ENCODE measurements at places on chromosomes 6 and 20.

DNA sequence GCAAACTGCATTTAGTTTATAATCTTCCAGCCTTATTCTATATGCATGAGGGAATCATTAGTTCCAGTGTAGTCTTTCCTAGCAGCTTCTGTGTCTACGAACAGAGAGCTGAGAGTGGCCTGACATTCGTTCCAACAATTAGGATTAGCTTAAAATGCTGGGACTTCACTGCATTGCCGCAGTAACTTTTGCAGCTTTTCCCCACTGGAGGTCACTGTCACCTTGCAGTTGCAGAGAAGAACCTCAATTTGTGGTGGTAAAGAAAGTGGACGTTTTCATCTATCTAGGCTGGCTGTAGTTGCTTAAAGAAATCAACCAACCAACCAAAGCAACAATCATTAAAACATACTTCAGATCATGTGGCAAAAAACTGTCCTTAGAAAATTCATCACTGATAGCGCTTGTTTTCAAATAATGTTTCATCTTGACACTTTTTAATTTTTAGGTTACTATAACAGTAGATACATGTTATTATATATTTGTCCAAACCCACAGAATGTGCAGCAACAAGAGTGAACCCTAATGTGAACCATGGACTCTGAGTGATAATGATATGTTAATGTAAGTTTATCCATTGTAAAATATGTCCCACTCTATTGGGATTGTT, 12.2 kb downstream of the MYLK4 start:
- peak; percentile 41 for DNase-seq

- DNase-seq, result no peak
Observed at GRCh38 chr6:149059557-149059956, 258.0 kb upstream of the TAB2 start.

GRCh38 chr6:95292011-95292410, 285.3 kb upstream of the MANEA start:
- DNase-seq, result no peak

- no peak for DNase-seq
Observed at GRCh38 chr6:6654599-6655575, 66.4 kb downstream of the LY86 start.

GRCh38 chr20:35600176-35600992, 15.2 kb upstream of the SPAG4 start:
- no peak for DNase-seq

DNA sequence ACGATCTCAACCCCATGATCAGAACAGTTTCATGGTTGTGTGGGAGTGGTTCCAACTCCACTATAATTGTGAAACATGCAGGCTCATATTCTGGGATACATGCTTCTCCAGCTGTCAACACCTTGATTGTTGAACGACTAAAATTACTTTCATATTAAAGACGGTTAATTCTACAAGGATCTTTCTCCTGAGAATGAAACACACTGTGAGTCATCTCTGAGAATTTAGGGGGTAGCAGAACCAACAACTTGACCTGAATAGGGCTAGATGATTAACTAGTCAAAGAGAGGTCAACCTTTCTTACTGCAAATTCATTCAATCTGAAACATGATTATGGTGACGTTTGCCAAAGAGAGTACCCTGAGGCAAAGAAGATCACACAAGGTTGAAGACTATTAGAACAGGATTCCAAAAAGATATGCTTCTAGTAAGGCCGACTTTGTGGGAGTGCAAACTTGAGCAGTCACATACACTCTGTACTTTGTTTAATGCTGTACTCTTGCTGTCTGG, 175.2 kb upstream of the CITED2 start:
- no peak for DNase-seq

- no peak for DNase-seq
Observed at GRCh38 chr20:36261389-36262105, 25.3 kb downstream of the AAR2 start.

GRCh38 chr20:16043931-16044330, 529.3 kb downstream of the KIF16B start:
- DNase-seq, result no peak

- DNase-seq, result no peak
Observed at GRCh38 chr6:127517693-127518092, 1.4 kb downstream of the MTCL3 start.

GRCh38 chr6:105452924-105453756, 50.3 kb upstream of the PREP start:
- DNase-seq, result no peak

- no peak for DNase-seq
Observed at GRCh38 chr20:24483435-24484080, 14.1 kb downstream of the SYNDIG1 start.

DNA sequence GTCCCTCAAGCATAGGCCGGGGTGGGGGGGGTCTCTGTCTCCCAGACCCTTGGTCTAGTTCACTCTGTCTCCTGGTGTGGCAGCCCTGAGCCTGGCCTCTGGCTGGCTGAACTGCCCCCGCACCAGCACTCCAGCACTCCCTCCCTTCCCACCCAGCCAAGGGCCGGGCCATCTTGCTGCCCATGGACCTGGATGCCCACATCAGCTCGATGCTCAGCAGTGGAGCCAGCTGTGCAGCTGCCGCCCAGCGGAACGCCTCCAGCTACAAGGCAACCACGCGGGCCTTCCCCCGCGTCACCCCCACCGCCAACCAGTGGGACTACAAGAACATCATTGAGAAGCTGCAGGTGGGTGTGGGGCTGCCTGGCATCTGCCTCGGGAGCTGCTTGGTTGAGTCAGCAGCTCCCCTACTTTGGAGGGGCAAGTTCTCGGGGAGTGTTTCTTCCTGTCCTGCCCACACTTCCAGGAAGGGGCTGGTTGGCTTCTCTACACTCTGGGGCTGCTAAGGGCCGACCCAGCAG, 28.4 kb downstream of the UQCC2 start:
- DNase-seq, result no peak

- DNase-seq, result no peak
Observed at GRCh38 chr6:97535800-97536199, 252.8 kb upstream of the MMS22L start.

Data from HCT116 (cell line).